ENCODE measurements at places on chromosomes 6 and 20. TPM values are rescaled to one million over a fixed set of nuclear protein-coding genes. Genes with fewer than 3 reads are reported as not detected.

PRICKLE4 gene
- total RNA-seq: 1.8 TPM

FAM209B gene
- 0.37 TPM for total RNA-seq

DNA sequence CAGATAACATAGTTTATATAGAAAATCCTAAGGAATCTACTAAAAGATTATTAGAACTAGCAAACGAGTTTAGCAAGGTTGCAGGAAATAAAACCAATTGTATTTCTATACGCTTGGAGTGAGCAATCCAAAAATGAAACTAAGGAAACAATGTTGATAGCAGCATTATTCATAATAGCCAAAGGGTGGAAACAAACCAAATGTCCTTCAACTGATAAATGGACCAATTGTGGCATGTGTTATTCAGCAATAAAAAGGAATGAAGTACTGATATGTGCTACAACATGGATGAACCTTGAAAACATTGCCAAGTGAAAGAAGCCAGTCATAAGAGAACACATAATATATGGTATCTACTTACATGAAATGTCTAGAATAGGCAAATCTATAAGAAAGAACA, 101.0 kb upstream of the VSTM2L start:
- no peak for DNase-seq

- DNase-seq: no peak
Observed at GRCh38 chr6:123417535-123417934, 219.2 kb downstream of the TRDN start.

- no peak for DNase-seq
Observed at GRCh38 chr6:57224769-57225515, 2.8 kb upstream of the RAB23 start.

DNA sequence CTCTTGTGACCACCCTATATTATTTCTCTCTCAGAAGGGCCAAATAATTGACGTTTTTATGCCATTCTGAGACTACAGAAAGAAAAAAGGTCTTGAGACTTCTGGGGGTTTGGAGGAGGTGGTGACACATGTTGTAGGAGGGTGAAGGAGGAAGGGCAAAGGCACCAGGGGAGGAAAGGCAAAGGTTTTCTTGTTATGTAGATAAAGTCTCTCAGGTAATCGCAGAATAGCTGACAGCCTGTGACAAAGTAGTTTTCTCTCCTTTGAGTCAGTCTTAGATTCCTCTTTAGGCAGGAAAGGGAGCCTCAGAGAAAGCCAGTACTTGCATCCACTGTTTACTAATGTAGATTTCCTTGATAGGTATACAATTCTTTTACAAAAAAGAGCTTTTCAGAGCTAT, 23.6 kb downstream of the OR2B2 start:
- no peak for DNase-seq

DNA sequence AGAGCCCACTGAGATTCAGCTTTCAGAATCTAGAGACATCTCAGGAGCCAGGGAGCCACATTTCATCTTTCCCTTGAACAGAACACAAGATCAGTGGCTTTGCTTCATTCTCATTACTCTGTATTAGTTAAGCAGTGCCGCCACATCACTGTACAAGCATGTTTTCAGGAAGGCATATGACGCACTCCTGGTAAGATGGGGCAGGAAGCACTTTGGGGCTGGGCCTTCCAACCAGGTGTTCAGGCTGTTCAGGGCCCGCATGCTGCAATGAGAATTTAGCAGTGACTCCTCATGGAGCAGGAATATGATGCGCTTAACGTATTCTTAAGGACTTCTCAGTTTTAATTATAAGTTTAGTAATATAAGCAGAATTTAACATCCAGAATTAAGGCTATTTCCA, 29.7 kb upstream of the GNRH2 start:
- DNase-seq: no peak

KCNK16 gene
- not detected for total RNA-seq

DNA sequence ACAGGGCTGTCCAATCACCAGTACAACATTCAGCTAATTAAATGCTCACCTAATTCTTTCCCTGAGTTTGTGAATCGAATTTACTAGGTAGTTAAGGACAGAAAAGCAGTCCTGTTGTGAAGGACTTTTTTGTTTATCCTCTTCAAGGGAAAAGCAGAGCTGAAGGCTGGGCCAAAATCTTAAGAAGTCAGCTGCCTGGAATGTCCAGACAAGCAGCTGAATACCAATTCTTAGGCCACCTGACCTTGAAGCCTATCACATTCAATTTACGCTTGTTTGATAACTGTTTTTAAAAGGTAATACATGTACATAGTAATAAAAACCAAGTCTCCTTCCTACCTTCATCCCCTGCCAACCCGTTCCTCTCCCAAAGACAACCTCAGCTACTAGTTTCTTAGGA, 56.4 kb downstream of the UQCC1 start:
- no peak for DNase-seq

DNA sequence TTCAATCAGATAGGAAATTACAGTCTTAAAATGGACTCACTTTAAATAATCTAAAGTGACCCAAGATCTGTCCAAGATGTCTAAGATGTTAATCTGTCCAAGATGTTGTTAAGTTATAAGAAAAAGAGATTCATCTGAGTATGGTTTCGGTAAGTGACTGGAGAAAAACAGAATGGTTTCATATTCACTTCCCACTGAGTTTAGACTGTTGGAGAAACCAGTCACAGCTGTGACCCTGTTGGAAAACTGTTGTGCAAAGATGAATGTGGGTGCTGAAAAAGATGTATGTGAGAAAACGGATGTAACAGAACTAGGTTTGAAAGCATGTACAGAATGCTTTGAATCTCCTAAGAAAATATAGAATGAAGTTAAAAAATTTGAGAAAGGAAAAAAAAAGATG, 325.9 kb downstream of the COL12A1 start:
- DNase-seq: no peak

GRCh38 chr6:135231469-135231844, 50.3 kb downstream of the MYB start:
- DNase-seq: peak; percentile 53

DEK gene
- total RNA-seq: 145 TPM

DNA sequence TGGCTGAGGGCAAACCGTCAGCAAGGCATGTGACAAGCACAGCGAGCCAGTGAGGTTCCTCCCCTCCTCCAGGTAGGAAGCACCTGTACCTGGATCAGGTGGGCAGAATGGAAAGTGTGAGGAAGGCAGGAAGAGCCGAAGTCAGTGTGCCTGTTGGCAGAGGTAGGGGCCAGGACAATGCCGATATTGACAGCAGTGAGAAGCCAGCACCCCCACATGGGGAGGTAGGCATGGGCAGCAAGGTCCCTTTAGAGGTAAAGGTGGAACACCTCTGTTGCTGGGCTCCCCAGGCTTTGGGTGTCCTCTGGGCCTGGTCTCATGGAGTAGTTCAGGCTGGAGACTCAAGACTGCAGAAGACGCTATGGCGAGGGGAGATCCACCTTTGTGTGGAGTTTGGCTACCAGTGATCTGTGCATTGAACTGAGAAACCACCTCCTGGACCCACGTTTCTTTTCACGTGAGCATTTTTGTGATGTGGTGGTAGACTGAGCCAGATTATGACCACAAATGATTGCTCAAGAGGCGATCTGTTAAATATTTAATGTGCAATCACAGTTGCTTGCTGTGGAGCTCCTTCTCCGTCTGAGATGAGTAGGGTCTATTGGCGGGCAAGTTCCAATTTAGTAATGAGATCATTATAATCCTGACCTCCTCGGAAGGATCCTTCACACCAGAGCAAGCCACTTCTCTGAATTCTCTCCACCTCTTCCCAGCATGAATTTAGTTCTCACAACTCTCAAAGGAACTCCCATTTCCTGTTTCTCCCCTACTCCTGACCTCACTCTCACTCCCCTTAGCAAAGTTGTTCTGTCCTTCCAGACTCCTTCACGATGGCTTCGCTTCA, 174.8 kb downstream of the CDH26 start:
- DNase-seq: no peak

GRCh38 chr6:166508726-166509125, 77.8 kb downstream of the RAMACL start:
- DNase-seq: no peak

- no peak for DNase-seq
Observed at GRCh38 chr6:134663800-134664535, 285.9 kb downstream of the ALDH8A1 start.
